ENCODE measurements at places on chromosomes 12 and 14. TPM values are rescaled to one million over a fixed set of nuclear protein-coding genes. Genes with fewer than 3 reads are reported as not detected.

TRAF3 gene
- total RNA-seq: 21.9 TPM

ALX1 gene
- total RNA-seq: not detected

EFS gene
- total RNA-seq: 18.4 TPM

OTX2 gene
- total RNA-seq: not detected

NIN gene
- total RNA-seq: 31.7 TPM
